ENCODE measurements at places on chromosomes 16 and 17.

DNA sequence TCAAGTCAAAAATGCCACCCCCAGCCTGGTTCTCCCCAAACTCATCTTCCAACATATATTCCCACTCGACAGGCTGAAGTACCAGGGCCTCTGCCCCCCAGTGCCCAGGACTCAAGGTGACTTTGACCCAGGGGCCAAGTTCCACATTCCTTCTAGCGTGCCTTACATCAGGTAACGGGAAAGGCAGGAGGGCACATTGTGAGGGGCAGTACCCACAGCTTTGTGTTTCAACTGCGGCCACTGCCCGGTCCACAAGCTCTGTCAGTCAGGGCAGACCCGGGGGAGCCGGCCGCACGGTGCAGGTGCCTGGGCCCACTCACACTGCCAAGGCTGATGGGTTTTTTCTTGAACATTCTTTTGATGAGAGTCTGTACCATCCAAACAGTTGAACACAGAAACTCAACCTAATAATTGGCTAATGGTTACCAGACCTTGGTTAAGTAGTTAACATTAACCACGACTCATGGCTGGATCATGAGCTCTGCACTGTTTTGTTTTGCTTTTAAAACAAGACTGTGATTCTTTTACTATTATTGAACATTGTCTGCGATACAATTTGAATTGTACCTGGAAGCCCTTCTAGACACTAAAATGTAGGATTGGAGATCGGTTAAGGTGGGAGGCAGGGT lies 17.6 kb downstream of the ACE start:
- DNase-seq, result no peak

- no peak for DNase-seq
These were observed 382.8 kb downstream of the SEC14L1 start for GRCh38 chr17:77523540-77523939.

DNA sequence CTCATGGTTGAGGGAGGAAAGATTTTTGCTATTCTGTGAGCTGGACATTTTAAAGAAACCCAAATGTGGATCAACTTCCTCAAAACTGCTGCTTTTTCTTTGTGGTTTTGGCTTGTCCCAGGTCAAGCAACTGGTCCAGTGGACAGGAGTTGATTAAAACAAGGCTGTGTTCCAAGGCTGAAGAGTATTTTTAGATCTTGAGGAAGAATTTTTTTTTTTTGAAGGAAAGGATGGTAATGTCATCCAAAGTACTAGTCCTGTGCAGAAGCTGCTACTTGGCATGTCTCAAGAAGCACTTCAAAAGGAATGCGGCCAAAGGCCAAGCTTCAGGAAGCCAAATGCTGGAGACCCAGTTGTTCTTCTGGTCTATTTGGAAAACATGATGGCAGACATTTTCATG lies 8.0 kb upstream of the MYH2 start:
- DNase-seq, result no peak

GRCh38 chr17:70859829-70860228 lies 690.5 kb downstream of the KCNJ2 start:
- no peak for DNase-seq

- peak; percentile 52 for DNase-seq
These were observed 95.5 kb upstream of the ZNF469 start for GRCh38 chr16:88287219-88287618.

- DNase-seq, result no peak
These were observed 177.8 kb downstream of the CCDC182 start for GRCh38 chr17:57567251-57567650.

GRCh38 chr16:87700406-87701077 lies 65.2 kb downstream of the KLHDC4 start:
- no peak for DNase-seq

- no peak for DNase-seq
These were observed 8.7 kb downstream of the EIF1 start for GRCh38 chr17:41697122-41697962.

DNA sequence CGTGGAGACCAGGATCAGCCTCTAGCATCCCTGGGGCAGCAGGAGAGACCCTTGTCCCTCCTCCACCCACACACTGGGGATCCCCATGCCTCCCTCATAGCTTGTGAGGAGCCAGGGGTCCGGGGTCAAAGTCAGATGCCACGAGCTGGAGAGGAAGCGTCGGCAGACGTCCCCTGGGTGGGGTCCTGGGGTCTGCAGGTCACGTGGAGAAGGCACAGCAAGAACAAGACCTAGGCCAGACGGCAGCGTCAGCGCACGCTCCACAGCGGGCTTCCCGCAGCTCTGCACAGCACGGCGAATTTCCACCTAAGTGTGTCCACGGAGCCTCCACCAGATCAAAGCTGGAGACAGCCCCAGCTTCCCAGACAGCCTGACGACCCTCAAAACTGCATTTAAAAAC lies 49.3 kb downstream of the SLC7A5 start:
- no peak for DNase-seq
